ENCODE measurements at places on chromosomes 16 and 17.

- no peak for DNase-seq
These were observed 29.6 kb upstream of the HNF1B start for GRCh38 chr17:37774504-37774903.

GRCh38 chr17:76404256-76404655 lies 19.8 kb downstream of the SPHK1 start:
- DNase-seq = no peak

- no peak for DNase-seq
These were observed 14.3 kb upstream of the ARL4D start for GRCh38 chr17:43384476-43384862.

DNA sequence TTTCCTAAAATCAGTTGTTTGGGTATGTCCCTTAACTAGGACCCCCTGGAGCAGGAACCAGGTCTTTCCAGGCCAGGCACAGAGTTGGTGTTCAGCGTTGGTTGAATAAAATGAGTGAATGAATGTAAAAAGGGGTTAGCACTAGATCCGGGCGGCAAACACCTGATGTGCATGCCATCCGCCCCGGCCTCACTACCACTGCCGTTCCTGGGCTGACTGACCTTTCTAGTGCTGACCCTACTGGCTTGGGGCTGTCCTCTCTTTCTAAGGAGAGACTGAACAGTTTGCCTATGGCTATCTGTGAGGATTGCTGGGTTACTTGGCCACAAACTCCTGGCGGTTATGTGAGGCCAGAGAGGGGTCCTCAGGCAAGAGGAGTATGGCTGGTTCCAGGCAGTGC lies 10.1 kb upstream of the PHF12 start:
- no peak for DNase-seq

GRCh38 chr16:4111748-4112696 lies 4.2 kb downstream of the ADCY9 start:
- DNase-seq = peak; percentile 54

DNA sequence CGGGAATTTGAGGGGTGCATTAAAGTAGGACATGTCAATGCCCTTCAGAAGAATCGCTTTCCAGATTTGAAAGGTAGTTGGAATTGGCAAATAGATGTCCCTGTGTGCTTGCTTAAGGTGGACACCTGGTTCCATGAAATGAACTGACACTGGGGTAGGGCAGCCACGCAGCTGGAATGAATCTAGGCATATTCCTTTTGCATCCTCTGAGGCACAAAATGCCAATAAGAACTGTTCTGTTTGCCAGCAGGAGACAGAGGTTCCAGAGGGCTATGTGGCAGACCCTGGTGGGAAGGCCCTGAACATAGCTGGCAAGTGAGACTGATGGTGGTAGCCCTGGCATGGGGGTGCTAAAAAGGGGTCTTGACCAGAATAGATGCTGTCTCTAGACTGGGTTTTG lies 61.5 kb downstream of the SLC6A2 start:
- DNase-seq = no peak

- peak; percentile 93 for DNase-seq
These were observed 60.8 kb upstream of the MED9 start for GRCh38 chr17:17416007-17416399.

DNA sequence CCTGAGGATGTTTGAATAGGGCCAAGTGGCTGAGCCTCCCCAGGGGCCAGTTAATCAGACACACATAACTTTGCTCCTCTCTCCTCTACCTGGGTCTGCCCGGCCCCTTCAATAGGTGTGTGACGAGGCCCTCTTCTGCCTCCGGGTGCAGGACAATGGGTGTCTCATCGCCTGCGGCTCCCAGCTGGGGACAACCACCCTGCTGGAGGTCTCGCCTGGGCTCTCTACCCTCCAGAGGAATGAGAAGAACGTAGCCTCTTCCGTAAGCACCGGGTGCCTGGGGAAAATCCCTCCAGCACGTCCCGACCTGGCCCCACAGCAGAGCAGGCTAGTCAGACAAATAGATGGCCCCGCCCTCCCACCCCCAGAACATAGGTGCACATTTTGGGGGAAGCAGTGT lies 16.1 kb upstream of the KIF19 start:
- DNase-seq = no peak

DNA sequence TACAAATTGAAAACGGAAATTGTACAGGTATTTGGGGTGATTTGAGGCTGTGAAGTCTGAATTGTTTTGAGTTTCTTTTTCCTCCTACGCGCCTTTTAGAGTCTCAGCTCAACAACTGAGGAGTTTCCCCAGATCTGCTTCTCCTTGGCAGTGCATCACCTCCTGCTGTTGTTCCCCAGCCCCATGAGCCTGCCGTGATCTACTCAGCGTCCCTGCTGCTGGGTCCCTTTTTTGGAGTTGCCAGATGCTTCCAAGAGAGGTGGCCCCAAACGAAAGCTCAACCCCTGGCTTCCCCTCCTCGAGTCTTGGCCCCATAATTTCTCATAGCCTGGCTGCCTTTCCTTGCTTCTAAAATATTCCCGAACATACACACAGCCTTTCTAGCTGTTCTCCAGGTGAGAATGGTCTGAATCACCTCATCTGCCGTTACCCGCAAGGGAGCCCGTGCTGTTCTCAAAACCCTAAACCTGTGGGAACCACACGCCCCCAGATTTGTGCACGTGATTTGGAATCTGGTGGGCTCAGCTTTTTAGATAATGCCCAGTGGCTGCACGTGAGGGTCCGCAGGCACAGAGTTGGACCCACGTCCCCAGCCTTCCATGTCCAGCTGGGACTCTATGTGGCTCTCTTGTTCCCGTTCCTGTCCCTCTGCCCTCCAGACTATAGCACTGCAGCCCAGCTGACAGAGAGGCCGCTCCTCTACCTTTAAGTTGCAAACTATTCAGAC lies 179.1 kb upstream of the CHMP6 start:
- no peak for DNase-seq

- DNase-seq = peak; percentile 31
These were observed 47.5 kb downstream of the WNT3 start for GRCh38 chr17:46770818-46771560.

GRCh38 chr16:85878875-85879274 lies 20.1 kb upstream of the IRF8 start:
- DNase-seq = peak; percentile 21

DNA sequence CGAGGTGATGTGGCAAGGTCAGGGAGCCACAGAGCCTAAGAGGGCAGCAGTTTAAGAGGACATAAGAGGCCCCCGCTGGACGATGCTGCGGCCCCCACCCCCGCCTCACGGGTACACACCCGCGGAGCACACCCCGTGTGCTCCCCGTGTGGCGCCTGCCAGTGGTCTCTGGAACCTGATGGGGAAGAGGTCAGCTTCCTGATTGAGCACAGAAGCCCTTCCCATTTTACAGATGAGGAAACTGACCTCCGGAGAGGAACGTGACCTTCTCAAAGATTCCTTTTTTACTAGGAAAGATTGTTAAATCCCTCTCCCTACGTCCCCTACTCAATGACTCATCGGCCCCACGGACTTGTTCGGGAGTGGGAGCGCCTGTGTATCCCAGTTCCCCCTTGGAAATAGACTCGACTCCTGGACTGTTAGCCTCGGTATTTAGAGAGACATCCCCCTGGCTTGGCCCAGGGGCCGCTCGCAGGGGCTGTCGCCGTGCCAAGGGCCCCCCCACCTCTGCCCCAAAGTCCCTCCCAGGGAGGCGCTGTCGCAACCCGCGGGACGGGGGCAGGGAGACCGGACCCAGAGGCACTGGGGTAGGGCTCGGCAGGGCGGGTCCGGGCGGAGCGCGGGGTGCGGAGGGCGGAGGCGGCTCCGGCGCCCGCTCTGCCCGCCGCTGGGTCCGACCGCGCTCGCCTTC lies at the start of gene ABCC3:
ABCC3 (plus strand) TSS at position 658 of the 691 bp plus-strand sequence. CDS start 56 bp downstream, outside the sequence.
- peak; percentile 55 for DNase-seq

Measured in amniotic epithelial cell (primary cell).